Stimulated activated CD4-positive, alpha-beta T cell treated with anti-CD3 and anti-CD28 coated beads, Interleukin-2, amount 100 ng/mL, for 24 hours (primary cell): ENCODE measurements at places on chromosomes 5 and 9.

GRCh38 chr9:99807276-99807852, 14.3 kb upstream of the NR4A3 start:
- peak; percentile 66 for DNase-seq

DNA sequence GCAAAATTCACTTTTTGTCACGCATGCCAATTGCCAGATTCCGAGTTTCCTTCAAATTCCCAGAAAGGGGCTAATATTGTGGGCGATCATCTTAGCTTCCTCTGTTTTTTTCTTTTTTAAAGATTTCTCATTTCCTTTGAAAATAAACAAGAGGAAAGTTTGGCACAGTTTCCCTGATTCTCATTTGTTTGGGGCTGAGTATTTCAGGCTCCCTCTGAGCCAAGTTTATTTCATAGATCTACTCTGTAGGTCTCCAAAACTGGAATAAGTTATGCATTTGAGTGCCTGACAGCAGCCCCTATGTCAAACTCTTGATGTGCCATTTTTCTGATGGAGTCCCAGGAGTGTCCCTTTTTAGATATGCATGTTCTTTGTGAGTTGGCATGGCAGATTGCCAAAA, 1297.2 kb upstream of the WWC1 start:
- DNase-seq = no peak

DNA sequence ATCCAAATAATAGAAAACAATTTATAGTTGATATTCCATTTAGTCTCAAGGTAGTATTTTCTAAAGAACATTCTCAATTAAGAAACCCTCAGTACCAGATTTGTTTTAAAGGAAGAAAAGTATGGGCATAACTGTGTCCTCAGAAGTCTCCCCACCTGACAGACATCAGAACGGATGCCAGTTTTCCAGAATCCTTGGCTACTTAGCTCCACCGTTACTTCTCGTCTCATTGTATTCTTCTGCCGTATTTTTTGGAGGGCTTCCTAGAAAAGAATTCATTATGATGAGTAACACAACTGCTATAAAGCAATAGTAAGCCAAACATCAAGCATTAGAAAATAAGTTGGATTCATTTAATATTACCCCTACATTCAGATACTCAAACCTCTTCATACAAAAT, 67.8 kb downstream of the DROSHA start:
- DNase-seq = no peak

DNA sequence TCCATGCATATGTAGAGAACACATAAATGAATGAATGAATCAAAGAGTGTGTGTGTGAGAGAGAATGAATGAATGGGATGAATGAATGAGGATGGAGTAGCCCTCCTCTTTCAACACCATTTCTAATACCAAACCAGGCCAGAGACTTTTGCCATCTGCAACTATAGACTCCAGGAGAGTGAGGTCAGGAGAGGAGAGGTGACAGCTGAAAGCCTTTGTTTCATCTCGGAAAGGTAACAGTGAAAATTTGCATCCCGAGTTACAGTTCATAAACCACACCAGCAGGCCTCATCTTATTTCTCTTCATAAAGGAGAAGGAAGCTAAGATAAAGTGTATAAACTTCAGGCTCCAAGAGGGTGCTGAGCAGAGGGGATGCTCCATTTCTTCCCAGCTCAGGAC, 255.3 kb upstream of the KLF4 start:
- no peak for DNase-seq

DNA sequence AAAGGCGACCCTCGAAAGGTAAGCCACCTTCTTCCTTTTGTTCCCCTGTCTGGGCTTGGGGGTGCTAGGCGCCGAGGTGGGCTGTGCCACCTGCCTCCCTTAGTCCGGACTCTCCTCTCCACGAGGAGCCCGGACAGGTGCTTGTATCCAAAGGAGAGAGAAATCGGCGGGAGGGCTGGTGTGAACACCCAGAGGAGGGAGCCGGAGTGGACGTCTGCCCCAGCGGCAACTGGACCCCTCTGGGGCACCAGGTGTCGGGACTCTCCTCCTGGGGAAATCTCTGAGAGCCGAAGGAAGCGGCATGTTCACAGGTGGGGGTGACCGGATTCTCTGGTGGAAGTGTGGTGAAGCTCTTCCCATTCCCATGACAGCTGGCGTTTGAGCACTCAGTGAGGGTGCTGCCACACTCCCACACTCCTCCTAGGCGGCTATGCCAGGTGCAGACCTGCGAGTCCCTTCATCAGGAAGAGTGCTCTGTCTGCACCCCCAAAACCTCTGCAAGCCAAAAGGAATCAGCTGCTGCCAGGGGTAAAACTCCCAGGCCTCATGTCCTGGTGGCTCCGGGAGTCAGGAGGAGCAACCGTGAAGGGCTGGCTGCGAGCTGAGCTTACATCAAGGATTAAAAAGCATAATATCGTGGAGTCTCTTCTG, 921 bp downstream of the KCNIP1 start:
- DNase-seq = no peak

- DNase-seq = no peak
These were observed 202.7 kb upstream of the CDKN2B start for GRCh38 chr9:22211588-22212360.

DNA sequence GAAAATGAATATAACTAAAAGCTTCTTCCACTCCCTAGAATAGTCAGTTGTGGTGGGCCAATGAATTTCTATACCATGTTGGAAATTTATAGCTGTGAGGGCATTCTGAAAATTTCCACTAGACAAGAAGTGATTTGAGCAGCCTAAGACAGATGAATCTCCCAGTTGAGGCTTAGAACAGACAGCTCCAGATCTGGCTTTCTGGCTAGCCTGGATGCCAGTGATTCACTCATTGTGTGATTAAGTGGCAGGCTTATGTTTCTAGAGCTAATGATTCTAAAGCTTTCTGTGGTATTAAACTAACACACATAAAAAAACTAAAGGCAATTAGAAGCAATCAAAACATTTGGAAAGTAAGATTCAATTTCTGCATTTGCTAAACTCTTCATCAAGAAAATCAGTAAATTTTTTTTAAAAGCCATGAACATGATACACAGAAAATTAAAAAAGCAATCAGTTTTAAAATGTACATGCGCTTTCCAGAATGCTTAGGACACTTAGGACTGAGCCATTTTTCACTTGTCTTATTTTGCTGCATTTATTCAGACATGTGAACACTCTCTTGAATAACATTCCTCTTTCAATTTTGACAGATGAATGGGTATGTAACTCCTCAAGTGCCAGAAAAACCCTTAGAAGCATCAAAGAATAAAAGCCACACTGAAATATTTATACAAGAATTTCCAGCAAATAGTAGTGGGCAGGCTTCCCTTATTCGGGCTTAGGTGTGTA, 100.5 kb upstream of the GNAQ start:
- DNase-seq = no peak

- no peak for DNase-seq
These were observed 636.5 kb downstream of the TAF11L14 start for GRCh38 chr5:18270635-18271338.

DNA sequence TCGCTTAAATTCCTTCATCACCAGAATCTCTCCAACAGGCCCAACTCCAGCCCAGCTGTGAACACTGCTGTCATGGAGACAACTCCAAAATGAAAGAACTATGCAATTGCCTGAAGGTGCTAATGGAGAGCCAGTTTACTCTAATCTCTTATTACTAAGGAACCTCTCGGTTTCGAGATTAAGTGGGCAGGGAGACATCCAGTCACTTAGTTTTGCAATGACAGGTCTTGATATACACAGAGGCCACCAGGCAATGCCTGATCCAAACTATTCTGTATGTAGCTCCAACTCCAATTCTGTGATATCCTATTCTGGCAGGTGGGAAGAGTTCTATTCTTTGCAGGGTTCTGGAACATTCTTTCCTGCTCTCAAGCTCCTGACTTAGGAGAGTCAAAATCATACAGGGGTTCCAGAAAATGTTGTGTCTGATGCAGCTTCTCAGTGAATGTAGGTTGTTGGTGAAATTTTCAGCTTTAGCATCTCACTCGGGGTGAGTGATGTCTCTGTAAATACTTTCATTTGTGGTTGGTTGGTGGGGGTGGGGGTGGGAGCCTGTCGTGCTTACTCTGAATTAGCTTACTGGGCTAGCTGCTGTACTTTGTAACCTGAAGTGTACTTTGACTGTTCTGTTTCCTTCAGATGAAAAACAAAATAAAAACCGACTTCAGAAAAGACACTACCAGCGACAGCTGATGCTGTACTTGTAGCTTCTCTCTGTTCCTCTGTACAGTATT, 170.9 kb downstream of the PALM2AKAP2 start:
- DNase-seq = no peak

GRCh38 chr9:17900606-17901005, 321.7 kb downstream of the SH3GL2 start:
- DNase-seq = no peak

DNA sequence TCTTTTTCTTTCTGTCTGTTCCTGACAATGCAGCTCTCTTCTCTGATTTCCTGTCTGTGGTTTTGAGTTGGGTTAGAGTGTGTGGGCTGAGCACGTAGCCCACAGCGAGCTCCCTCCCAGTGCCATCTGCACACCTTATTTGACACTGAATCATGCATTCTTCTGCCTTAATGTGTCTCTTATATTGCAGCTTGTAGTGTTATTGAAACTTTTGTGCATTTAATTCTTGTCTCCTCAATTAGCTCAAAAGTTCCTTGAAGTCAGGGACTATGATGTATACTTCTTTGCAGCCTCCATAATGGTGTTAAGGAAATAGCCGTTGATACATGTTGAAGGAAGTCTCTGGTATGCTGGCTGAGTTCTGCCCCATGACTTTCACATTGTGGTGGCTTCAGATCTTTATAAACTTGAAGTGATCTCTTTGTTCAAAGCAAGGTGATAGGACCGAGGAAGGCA, 576.2 kb upstream of the CLINT1 start:
- peak; percentile 46 for DNase-seq

DNA sequence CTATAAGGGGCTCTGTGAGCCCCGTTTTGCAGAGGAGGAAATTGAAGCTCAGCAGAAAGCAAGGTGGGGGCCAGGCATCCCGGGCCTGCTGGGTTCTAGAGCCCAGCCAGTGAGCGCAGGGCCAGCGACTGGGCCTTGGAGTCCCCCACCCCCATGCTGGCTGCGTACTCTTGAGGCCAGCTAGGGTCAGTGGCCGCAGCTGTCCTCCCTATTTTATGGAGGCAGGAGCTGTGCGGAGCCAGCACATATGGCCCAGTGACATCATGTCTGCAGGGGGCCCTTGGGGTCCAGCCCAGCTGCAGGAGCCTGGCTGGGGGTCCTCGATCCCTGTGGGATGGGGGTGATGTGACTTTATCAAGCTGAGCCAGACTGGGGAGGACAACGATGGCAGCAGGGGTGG, 71.3 kb downstream of the HMCN2 start:
- DNase-seq = no peak

DNA sequence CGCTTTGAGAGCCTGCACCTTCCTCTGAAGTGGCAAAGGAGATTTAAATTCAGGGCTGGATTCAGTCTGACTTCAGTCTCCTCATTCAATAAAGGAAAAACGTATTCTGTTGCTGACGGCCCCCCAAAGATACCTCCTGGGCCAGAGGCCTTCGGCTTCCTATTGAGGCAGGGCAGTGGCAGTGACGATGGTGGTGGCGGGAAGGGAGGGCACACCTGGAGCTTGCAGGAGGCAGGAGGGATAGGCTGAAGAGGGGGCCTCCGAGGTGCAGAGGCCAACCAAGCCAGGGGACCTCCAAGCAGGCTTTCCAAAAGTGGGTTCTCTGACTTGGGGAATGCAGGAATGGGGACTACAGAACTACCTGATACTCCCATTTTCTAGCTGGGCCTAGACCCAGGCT, 15.9 kb downstream of the RNF44 start:
- no peak for DNase-seq

- DNase-seq = no peak
These were observed 235.4 kb downstream of the DMRT2 start for GRCh38 chr9:1285526-1285925.

GRCh38 chr5:128303593-128303992, 220.0 kb downstream of the SLC12A2 start:
- no peak for DNase-seq

GRCh38 chr5:150255659-150256409, 33.7 kb downstream of the CAMK2A start:
- no peak for DNase-seq

DNA sequence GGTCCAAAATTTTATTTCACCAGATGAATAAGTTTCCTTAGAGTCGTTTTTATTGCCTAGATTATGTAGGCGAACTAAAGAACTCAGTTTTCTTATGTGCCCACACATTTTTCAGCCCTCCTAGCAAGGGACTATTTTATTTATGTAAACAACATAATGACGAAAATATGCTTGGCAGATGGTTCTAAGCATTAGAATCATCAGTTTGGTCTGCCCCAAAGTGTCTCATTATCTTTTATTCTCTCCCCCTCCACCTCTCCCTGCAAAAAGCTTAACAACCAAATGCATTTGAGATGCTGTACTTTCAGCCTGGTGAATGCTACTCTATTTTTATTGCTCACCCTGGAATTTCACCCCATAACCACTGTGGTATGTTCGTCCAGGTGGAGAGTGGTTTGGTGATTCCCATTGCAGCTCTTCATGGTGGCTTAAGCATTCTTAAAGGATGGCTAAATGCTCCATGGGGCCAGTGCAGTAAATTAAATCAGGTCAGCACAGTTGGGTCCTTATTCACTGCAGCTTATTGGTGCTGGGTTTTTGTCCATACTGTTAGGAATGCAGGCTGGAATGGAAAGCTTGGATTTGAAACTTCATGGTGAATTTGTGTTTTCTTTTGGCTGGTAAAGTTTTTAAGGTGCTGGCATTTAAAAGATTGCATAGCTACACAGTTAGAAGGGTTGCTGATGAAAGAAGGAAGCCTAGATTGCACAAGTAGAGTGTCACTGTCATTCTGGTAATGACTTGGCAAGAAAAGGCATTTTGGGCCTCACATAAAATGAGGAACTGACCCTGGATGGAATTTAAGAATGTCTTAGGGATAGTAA, 39.2 kb downstream of the TLE4 start:
- no peak for DNase-seq

GRCh38 chr5:103057208-103058130, 62.5 kb downstream of the GIN1 start:
- DNase-seq = no peak

DNA sequence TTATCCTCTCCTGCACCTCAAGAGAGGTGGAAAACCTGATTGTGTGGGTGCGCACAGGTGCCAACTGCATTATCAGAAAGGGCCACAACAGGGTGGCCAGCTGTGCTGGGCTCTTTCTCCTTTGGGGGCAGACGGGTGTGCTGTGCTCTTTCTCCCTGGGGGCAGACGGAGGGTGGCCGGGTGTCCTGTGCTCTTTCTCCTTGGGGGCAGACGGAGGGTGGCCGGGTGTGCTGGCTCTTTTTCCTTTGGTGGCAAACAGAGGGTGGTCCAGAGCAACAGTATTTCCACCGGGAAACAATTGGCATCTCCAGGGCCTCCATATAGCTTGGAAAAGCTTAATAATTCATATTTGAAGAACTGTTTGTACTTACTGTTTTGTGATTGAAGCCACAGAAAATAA, 6.8 kb downstream of the LMX1B start:
- DNase-seq = no peak

DNA sequence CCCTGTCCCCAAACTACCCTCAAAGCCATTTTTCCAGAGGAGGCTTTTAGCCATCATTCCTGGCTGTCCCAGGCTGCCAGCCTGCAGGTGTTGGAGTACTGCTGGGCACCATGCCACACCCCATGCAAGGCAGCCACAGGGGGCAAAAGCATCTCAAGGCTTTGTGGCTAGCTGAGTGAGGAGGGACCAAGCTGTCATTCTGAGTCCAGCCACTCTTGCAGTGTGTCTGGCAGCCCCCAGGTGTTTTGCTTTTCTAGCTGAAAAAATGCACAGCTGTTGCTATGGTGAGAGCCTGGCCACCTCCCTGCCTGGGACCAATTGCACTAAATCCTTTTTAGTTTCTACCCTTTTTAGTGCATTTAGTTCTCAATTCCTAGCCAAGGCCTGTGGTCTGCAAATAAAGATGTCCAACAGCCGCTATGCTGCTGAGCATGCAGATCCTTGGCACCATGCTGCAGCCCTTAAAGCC, 50.4 kb upstream of the PTGS1 start:
- DNase-seq = no peak

- DNase-seq = no peak
These were observed 8.2 kb downstream of the PRRC2B start for GRCh38 chr9:131402073-131402472.
